ENCODE measurements at places on chromosomes 2 and 18.

DNA sequence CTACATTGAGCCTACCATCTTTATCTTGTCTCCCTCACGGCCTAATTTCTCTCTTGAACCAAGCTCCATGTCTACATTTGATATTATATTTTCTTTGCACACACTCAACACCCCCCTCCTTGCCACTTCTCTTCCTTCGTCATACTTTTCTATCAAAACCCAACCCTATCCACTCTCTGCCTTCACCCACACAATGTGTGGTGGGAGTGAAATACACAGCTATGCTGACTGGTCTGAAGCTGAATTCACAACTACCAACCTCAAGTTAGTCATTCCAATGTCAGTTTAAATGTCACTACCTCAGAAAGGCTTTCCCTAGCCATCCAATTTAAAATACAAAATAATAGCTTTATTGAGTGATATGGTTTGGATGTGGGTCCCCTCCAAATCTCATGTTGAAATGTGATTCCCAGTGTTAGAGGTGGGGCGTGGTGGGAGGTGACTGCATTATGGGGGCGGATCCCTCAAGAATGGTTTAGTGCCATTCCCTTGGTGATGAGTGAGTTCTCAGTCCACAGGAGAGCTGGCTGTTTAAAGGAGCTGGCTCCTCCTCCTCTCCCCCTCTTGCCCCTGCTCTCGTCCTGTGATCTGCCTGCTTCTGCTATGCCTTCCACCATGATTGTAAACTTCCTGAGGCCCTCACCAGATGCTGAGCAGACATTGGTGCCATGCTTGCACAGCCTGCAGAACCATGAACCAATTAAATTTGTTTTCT, 112.1 kb downstream of the DTNB start:
- no peak for DNase-seq

DNA sequence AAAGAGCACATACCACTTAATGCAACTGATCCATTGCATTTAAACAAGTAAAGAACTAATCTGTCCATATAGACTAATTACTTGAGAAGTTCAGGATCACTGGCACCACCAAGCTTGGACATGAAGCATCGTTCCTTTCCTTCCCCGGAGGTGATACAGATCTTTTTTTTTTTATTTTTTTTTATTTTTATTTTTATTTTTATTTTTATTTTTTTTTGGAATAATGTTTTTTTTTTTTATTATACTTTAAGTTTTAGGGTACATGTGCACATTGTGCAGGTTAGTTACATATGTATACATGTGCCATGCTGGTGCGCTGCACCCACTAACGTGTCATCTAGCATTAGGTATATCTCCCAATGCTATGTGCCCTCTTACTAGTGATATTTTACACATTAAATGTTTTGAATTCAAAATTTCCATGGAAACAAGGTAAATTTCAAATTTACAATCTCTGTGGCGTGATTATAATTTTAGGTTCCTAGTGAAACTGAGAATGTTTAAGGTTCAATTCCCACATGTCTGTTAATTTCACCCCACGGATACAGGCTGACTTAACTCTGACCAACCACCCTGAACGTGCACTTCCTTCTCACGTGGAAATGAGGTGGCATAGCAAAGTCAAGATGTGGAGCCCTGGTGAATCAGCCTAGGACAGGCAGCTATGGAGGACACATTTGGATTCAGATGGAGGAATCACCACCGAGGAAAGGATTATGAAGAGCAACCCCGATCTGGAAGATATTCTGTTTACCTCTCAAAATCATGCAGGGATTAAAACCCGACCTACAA, 101.6 kb upstream of the THOC1 start:
- DNase-seq, result peak; percentile 68

- DNase-seq, result peak; percentile 99
Measured at GRCh38 chr2:165371356-165371755, 98.1 kb upstream of the CSRNP3 start.

GRCh38 chr2:181566334-181567032, 90.4 kb downstream of the CERKL start:
- DNase-seq, result no peak

DNA sequence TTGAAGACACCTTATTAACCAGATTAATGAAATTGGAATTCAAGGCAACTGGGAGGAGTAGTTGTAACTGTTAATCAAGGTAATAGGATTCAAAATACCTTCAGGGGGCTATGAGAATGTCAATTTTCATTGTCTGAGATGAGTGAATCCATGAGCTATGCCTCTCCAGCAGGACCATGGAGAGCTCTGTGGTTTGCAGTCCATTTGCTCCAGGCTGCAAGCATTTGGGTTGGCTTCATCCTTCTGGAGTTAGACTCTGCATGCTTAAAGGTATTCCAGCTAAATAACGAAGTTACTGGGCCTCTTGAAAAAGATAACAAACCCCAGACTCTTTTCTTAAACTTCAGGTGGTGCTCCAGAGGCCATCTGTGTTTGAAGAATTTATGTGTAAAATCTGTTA, 207.1 kb upstream of the SLC8A1 start:
- DNase-seq, result peak; percentile 1

- DNase-seq, result no peak
Measured at GRCh38 chr2:174753038-174753633, 11.1 kb downstream of the CHRNA1 start.

DNA sequence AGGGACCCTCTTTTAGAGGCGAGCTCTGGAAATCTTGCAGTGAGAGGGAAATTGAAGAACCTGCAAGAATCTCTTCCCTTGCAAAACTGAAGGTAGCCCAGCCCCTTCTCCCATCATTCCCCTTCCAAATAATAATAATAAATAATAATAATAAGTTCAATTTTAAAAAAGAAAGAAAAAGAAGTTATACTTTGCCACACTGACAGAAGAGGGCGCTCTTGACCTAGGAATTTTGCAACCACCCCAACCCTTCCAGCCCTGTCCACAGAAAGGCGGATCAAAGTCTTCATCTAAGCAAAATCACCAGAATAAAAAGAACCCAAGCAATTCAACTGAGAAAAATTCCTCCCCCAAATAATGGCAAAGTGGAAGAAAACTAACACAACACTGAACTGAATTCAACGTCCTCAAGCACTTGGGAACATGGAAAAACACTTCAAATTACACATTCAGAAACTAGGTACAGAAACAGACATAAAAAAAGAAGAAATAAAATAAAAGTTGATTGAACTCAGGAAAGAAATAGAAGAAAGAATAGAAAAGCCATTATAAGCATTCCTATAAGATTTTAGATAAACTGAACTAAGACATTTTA, 98.9 kb upstream of the GLS start:
- peak; percentile 79 for DNase-seq

GRCh38 chr2:239853121-239853520, 172.0 kb downstream of the NDUFA10 start:
- DNase-seq, result no peak

DNA sequence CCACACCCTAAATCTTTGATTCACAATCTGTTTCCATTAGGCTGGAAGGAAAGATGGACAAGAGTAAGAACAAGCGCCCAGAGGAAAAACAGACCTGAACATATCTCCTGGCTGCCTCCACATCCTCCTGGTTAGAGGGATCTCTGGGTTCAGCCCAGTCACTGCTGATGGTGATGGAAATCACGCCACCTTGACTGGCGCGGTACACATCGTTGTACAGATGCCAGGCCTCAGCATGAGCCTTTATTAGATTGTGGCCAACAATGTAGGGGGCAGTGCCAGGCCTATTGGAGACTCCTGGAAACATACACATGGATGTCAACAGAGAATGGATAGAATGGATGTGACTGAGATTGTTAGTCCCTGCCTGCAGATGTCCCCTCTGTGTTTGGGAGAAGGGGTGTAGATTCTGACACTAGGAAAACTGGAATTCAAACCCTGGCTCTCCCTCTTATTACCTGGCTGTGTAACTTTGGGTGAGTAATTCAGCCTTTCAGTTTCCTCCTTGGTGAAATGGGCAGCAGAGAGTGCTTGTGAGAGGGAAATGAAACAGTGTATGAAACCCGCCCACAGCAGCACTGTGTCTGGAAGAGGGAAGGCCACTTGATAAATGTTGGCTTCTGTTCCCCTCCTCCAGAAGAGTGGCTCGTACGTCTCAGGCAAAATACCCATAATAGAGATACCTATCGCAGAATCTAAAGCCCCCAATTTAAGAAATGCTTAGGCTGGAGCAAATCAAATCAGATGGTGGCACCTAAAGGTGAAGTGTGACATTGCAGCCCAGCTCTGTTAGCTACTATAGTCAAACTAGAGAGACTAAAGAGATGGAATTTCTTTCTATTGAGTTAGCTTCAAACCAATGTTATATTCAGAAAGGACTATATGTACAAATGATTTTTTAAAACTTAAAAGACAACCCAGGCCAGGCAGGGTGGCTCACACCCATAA, 36.2 kb downstream of the LCT start:
- no peak for DNase-seq

DNA sequence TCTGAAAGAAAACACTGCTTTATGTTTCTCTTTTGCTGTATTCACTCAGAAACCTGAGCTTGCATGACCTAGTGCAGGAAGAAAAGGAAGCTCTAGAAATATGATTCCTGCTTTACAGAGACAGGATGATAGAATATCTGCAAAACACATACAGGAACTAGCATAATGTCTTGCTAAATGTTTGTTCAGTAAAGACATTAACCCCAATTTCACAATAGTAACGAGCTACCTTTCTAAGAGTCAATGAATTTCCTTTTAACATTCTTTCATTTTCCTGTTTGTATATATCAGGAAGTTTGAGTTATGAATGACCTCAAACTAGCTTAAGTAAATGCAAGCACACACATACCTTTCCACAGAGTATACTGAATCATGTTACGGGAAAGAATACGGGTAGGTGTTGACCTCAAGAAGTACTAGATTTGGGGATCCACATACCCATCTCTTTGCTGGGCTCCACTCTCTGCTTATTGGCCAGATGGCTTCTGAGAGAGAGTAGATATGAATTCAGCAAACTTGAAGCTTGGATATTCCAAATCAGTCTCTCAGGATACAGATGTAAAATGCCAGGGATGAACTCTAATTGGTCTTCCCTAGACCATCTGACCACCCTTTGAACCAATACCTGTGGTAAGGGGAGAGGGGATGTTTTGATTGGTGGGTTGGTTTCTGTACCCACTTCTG, 18.2 kb upstream of the ACSL3 start:
- DNase-seq, result peak; percentile 58

DNA sequence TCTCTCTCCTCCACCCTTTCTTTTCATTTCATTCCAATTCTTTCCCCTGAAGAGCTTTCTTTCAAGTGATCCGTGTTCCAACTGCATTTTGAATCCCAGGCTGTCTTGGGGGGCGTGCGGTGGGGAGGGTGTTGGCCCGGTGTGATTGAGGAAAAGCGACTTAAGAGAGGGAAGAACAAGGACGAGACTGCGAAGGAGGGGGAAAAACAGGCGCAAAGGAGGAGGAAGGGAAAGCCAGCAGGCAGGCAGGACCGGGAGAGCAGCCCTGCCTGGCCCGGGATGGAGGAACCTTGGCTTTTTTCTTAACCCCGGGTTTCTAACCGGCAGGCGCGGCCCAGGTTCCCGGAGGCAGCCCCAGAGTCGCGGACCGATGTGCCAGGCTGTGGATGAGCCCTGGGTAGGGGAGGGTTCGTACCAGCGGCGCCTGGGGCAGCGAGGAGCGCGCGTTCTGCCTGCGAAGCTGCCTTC, 1.3 kb downstream of the ADCYAP1 start:
- DNase-seq, result peak; percentile 84

- DNase-seq, result no peak
Measured at GRCh38 chr2:28915939-28916338, 21.5 kb downstream of the WDR43 start.

DNA sequence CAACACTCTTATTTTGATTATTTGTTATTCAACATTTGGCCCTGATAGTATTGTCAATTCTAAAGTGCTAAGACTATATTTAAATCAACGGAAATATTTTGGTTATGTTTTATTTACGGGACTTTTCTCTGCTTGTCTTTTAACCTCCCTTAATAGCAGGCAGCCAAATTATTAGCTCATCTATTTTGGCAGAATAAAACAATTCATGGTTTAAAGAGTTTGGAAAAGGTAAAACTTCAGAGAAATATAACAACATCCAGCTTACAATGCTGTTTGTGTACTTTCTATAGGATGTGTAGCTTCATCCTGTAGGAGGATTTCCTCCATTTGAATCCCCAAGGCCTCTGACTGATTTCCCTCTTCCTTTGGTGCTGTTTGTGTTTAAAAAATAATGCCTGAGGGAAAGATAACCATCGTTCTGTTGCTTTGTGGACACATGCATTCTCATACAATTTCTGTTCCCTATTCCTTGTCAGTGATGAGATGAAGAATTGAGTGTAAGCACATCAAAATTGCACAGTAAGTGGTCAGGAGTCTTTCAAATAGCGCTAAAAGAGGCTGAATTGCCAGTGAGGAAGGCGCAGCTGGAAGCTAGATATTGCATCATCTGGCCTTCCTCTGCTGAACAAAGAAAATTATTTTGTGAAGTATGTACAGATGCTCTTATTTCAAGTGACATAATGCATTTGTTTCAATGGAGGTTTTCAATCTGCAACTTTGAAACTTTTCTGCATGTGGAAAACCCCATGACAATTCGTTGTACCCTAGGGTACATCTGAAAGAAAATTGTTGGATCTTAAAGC, 80.3 kb downstream of the CD28 start:
- DNase-seq, result peak; percentile 78

- DNase-seq, result no peak
Measured at GRCh38 chr2:184683911-184684310, 85.6 kb downstream of the ZNF804A start.

DNA sequence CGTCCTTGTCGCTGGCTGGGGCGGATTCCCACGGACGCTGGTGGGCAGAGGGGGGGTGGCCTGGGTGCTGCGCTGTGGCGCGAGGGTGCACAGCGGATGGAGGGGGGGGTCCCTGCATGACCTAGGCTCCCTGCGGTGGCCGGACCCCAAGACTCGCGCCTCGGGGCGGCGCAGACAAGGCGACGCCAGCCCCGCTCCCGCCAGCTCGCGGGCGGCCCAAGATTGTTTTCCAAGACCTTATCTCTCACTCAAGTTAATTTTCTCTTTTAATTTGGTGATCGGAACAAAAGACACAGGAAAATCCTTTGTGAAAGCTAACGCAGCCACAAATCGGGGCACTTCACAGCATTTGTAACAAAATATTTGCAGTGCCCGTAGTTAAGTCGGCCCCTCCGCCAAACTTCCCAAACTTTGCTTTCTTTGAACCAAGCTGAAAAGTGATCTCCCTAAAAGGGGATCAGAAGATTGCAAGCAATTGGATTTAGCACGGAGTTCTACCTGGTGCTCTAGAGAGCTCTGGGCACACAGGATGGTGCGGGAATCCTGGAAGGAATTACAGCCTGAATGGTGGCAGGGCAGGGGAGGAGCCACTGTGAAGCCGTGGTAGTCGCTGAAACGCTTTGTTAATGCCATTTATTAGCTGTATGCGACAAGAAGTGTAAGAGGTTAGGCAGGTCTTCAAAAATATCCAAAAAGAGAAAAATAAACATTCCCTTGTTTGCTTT, 4.8 kb upstream of the ID2 start:
- peak; percentile 80 for DNase-seq

GRCh38 chr2:170224692-170225294, 46.8 kb downstream of the MYO3B start:
- DNase-seq, result peak; percentile 21
